D721Med (cell line): ENCODE measurements at places on chromosomes 6 and 20.

DNA sequence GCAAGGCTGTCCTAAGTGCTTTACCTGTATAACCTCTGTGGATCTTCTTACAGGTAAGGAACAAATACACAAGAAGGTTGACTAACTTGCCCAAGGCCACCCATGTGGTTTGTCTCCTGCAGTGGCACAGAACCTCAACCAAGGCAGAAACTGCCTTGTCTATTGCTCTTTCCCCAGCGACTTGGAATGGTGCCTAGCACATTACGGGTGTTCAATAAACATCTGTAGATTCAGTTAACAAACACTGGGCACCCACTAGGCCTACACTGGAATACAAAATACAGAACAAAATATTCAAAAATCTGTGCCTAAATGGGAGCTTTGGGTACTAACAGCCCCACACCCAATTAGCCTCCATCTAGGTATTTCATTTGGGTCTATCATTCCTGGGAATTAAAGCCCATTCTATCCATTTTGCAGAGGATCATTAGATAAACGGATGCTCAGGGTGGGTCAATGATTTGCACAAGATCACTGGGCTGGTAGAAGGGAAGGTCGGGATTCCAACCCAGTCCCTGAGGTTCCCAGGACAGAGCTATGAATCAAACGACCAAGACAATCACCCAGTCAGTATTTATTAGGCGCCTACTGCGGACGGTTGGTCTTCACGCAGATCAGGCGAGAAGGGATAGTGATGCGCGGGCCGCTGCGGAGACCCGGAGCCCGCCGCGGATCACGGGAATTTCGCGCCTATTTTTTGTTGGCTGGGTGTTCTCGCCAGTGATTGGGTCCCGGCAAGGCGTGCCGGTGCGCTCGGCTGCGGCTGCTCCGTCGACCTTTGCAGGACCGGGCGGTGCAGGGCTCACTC, at the start of gene STK35:
TSS of gene STK35 (plus strand) at position 771 of the 808 bp plus-strand sequence. CDS start 55 bp downstream, outside the sequence.
- DNase-seq: no peak

DNA sequence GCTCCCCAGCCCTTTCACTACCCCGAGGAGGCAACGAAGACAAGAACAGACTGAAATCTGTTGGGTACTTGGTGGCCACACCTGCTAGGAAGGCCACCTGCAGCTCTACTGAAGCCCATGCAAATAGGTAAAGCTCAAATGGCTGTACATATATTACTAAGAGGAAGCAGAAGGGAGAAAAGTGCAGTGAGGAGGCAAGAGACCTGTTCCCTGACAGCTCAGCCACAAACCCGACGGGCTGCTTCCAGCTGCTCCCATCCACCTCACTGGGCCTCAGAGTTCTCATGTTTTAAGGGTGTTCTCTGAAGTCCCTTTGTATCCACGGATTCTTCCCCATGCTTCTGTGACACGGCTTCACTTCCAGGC, 24.6 kb downstream of the TRAM2 start:
- no peak for DNase-seq

- DNase-seq: no peak
These were observed 1.5 kb downstream of the LIN28B start for GRCh38 chr6:104958178-104959025.

- no peak for DNase-seq
These were observed 7.8 kb downstream of the IL22RA2 start for GRCh38 chr6:137165375-137166246.

DNA sequence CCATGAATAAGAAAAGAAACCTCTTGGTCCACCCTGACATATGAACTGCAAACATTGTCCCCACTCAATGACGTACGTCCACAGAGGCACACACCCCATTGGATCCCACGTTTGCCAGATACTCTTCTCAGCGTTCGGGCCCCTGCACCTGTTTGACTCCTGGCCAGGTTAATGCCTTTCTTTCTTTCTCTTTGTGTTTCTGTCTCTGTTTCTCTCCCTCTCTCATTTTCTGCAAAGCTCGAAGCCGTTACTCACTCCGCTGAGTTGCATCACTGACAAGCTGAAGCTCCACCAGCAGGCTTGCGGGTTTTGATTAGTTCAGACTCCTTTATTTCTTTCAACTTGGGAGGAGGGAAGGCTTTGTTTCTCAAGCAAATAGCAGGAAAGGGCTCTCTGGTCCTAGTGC, 135.5 kb upstream of the SUPT3H start:
- DNase-seq: no peak

DNA sequence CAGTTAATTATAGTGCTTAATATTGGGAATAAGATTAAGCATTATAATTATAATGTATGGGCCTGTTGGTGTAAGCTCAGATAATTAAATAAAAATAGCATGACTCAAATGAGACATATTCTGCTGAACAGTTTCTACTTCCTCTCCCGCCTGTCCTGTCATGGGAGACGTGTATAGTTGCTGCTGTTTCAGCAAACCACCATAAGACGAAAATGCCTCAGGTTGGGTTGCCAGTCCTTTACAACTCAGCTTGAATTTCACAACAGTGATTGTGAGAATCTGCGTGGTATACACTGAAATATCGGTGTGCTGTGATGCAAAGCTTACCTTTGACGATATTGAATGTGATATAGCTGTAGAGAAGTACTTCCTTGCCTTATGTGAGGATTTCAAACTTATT, 99.5 kb downstream of the POPDC3 start:
- no peak for DNase-seq

GRCh38 chr6:91173651-91174050, 586.8 kb upstream of the MAP3K7 start:
- DNase-seq: no peak

DNA sequence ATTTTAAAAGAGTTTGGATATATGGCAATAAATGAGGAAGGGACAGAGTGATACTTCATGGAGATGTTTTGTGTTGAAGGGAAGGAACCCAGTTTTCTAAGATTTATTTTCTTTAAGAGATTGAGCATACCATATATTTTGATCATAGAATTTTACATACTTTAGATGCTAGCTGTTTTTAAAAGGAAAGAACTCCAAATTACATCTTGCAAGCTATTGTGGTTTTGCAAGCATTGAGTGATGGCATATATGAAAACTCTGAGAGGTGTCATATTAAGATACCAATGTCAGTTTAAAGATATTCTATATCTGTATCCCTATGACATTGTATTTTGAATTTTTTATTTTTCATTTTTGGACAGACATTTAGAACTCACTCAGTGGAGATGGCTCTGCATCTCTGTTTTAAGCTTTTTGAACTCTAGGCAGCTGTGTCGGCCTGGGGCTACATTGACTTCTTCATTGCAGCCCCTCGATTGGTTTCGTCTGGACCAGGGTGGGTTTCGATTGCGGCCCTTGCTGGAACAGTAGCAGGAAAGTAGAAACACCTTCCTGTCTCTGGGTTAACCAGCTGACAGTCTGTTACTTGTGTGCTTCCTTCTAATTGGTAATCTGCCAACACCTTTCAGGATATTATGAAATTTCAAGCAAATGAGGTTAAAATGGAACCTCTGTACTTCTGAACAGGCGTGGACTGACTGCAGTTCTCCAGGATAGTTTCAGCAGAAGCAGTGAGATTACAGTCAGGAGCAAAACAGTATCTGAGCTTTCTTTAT, 14.0 kb downstream of the IGF2R start:
- no peak for DNase-seq

GRCh38 chr6:76706631-76707030, 634.2 kb upstream of the IMPG1 start:
- no peak for DNase-seq

DNA sequence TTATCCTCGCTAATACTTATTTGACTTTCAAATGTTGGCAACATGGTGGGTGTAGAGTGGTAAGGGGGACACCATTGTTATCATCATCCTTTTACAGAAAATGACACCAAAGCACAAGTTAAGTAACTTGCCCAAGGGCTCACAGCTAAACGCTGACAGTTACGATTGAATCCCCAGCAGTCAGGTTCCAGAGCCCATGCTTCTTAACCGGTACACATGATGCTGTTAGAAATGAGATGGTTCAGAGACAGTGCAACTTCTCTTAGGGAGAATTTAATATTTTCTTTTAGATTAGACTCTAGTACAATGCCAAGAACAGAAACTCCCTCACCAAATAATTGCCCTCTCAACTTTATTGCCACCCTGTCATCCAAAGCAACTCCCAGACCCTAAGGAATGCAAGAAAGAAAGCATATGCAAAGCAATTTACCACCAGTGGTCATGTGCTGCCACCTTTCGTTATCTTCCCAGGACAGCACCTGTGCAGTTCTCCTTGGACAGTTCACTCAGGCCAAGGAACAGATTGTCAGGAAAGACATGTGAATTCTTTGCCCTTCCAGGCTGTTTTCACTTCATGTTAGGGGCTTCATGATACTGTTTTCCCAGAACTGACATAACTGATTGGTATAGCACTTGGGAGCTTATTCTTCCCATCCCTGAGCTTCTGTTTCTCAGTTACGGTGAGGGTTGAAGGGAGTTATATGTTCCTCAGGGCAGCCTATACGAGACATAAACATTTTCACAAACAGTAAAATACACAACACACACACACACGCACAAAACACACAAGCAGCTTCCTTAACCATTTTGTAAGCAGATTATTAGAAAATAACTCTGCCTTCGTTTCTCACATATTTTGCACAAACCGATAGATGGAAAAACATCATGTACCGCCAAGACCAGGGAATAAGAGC, 5.1 kb downstream of the HLA-DMA start:
- no peak for DNase-seq

GRCh38 chr6:28565823-28566526, 40.3 kb downstream of the GPX5 start:
- DNase-seq: no peak

DNA sequence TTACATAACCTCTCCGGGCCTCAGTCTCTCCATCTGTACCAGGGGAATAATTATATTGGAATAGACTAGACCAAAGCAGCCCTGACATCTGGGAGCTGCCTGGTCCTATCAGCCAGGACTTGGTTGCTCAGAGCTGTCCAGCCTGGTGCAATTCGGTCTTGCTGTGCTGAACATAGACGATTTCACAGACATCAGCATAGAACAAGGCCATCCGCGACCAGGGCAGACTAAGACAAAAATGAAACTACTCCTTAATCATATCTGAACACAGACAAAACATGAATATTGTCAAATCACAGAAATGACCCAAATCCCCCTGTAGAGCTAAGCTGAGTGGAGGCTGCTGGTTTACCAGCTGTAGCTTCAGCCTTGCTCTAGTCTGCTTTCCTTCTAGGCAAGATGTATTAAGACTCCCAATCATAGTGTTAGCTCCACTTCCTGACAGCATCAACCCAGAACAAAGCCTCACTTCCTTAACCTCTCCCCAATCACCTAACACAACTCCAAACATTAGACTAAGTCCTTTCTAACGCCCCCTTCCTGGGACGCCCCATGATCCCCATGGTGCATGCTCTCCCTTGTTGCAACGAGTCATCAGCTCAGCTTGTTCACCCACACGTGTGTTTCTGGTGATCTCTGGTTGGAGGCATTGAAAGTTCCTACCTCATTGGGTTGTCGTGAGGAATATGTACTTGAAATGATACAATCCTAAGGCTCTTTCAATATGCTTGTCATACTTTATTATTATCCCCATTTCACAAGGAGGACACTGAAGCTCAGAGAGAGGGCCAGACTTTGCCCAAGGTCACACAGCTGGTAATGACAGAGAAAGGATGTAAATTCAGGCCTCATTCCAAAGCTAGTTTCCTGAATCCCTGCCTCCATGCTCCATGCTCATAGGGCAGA, 3.5 kb upstream of the MAPK13 start:
- DNase-seq: no peak

- no peak for DNase-seq
These were observed 24.9 kb downstream of the SAYSD1 start for GRCh38 chr6:39090036-39090435.

DNA sequence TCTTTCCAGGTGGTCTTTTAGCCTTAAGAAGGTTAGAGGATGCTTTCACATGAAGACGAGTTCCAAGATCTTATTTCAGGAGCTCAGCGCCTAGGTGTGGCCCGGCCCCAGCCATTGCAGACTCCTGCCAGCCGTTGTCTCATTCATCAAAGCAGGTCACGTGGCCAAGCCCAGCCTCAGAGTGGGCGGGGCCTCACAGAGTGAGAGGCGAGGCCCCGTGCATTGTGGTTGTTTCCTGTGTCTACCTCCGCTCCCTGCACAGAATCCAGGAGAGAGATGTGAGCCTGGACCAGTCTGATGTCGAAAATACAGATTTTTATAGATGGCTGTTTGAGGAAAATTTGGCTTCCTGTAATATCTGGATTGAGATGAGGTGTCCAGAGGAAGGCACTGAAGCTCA, 49.2 kb upstream of the CST5 start:
- DNase-seq: no peak

GRCh38 chr6:135021310-135022049, 33.1 kb downstream of the HBS1L start:
- no peak for DNase-seq

DNA sequence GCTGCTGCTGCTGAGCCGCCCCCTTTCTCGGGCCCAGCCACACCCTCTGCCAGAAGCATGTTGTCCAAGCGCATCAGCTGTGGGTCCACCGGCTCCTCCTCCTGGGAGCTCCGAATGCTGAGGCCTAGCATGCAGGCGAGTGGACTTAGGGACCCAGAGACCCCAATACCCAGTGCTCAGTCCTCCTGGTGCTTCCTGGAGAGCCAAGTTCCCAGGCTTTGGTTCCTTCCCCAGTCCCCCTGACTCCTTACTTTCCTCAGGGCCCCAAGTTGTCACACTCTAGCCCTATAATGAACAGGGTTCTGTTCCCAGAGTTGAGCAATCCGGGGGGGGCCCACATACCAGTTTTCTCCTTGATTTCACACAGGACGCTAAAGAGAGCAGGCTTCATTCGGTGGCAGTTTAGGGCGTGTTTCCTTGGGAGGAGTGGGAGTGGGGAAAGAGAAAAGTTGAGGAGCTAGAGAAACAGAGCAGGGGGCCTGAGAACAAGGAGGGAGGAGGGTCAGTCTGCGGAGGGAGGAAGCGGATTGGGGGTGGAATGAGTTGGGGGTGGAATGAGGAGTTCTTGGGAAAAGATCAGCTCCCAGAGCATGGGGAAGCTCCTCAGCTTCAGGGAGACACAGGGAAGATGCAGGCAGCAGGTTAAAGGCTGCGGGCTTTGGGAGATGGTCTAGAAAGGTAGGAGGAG, 1.5 kb downstream of the PBX2 start:
- no peak for DNase-seq

DNA sequence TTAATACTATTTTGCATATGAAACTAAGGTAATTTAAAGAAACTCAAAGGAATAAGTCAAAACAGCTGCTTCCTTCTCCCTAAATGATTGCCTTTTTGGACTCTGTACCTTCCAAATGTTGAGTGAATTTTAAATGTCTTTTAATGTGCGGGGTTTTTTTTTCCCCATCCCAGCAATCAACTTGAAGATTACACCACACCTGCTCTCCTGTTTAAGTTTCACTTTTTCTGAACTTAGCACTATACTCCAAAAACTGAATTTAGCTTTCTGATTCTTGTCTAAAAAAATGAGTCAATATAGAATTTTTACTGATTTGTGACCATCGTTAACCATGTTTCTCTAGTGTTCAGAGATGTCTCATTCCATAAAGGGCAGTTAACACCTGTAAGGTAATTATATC, 220.8 kb upstream of the THEMIS start:
- DNase-seq: no peak

DNA sequence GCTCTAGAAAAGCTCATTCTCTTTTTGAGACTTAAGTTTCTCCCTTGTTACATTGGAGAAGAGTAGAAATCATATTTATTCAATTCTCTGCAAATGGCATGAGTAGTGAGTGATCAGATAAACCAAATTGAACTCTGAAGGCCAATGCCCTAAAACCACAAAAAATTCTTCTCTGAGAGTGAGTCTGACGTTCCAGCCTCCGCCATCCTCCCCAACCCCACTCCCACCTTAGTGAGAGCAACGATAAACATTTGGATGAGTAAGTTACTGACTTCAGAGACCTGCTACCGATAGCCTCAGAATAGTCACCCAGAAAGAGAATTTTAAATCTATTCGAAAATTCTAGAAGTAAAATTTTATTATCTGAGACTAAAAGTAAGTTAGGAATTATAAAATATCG, 94.6 kb downstream of the TFAP2A start:
- DNase-seq: no peak

- no peak for DNase-seq
These were observed 238.9 kb downstream of the TBC1D7 start for GRCh38 chr6:13089296-13089994.
